ENCODE measurements at places on chromosomes 2 and 18.

GRCh38 chr18:9260388-9261380 is 73.9 kb upstream of the TWSG1 start:
- no peak for DNase-seq

GRCh38 chr2:3704692-3705091 is 1.3 kb downstream of the DCDC2C start:
- no peak for DNase-seq

GRCh38 chr2:42267530-42267929 is 93.5 kb downstream of the COX7A2L start:
- DNase-seq = no peak

- no peak for DNase-seq
Observed at GRCh38 chr2:114085992-114086391, 196.1 kb downstream of the ACTR3 start.

DNA sequence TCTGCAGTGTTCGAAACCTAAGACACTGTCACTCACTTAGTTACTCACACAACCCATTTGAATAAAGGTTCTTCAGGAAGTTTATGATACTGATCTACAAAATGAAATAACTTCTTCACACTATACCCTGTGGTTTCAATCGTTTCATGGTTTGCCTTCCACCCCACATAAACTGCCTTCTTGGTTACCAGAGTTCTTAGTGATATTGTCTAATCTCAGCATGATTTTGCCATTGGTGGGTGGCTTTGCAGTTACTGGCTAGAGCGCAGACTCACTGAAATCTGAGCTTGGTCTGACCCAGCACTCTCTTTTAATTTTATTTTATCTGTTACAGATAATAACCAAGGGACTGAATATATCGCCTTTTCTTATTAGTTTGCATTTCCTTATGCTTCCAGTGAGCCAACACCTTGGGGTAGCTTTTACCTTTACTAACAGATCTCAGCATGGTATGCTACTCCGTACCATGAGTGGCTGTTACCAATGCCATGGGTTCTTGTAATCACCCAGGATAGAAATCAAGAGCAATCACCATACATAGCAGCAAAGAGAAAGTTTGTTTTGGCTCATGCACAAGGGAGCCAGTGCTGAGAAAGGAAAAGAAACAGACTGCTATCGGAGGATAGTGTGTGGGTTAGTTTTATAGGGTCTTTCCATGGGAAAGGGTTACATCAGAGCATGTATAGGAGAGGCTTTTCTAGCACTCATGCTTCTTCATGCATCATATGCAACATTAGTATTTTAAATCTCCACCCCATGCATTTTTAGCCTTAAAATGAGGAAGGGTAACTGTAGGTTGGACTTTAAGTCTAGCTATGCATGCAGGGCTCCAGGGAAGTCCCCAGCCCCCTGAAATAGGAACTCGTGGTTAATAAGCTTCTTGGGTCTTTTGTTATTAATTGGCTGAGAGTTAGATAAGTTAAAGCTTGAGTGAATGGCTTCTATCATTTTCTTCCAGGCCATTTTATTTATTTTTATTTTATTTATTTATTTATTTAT is 33.3 kb downstream of the ANXA4 start:
- no peak for DNase-seq

DNA sequence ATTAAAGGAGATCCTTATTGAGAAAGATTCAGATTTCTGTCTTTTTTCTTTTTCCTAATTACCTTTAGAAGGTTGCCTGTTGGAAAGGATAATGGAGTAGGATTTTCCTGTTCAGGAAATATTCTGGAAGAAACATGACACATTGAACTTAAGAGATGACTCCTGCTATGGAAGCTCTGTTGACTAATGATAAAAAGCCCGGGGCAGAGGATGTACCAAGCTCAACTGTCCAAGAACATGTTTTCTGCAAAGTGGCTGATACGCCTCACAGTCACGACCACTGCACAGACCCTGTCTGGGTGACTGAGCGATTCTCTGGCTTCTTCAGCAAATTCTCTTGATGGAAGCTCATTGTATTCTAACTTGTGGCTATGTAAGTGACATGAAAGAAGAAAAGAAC is 86.2 kb upstream of the THOC1 start:
- no peak for DNase-seq

- DNase-seq = no peak
Observed at GRCh38 chr2:230600285-230600684, 112.4 kb upstream of the CAB39 start.

DNA sequence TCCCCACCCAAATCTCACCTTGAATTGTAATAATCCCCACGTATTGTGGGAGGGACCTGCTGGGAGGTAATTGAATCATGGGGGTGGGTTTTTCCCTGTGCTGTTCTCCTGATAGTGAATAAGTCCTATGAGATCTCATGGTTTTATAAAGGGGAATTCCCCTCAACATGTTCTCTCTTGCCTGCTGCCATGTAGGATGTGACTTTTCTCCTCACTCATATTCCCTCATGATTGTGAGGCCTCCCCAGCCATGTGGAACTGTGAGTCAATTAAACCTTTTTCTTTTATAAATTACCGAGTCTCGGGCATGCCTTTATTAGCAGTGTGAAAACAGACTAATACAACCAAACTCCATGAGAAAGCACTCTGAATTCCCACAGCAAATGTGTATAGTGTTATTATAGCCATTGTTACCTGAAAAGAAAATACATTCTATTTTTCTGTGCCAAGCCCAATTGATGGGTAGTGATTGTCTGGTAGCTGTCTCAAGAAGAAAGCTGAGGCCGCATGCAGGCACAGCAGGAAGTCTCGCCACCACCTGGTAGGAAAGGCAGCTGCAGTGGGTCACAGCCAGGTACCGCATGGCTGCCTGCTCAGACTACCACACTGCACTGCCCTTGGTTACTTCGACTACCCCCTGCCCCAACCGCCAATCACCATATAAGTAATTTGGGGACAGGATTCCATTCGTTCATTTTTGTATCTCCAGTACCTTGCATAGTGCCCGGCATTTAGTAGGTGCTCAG is 10.3 kb upstream of the ZBTB7C start:
- no peak for DNase-seq

GRCh38 chr2:227888289-227888688 is 16.9 kb downstream of the DAW1 start:
- DNase-seq = no peak

DNA sequence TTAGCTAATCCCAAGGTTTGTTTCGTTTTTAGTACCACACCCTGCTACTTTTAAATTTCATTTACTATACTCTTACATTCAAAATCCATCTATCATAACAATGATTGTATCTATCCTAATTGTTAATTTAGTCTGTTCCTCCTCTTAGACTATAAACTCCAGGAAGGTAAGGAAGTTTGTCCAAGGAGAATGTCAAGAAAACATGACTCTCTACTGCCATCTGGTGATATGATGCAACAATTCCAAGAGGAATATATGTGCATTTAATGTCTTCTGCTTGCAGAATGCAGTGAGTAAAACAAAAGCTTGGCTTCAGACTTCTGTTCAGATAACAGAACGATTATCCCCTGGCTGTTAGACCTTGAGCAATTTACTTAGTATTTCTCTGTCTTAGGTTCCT is 1267.1 kb downstream of the LRP1B start:
- no peak for DNase-seq

DNA sequence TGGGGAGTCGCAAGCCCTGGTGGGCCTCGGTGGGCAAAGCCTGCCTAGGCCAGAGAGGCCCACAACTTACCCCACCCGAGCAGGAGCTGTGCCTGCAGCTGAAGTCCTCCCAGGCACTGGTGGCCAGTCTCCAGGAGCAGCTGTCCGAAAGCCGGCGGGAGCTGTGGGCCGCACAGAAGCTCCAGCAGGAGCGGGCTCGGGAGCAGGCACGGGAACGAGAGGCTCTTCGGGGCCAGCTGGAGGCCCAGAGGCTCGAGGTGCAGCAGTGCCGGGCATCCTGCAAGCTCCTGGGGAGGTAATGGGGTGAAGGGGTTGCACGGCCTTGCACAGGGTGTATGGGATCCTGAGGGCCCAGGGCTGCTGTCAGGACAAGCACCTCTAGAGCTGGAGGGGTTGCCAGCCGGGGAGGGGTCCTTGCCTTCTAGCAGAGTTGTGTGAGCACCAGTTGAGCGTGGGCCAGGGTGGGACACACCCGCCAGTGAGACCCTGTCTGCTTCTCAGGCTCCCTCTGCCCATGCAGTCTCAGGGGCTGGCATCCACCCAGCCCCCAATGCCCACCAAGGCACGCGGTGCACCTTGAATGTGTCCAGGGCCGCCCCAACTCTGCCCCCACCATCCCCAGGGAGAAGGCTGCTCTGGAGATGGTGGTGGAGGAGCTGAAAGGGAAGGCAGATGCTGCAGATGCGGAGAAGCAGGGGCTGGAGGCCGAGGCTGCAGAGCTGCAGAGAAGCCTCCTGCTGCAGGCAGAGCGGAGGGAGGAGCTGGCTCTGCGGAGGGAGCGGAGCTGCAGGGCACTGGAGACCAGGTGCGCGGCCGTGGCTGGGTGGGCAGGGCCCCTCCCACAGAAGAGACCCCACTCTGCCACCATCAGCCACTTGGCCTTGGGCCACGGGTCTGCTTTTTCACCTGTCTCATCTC is 27.2 kb downstream of the CROCC2 start:
- no peak for DNase-seq

DNA sequence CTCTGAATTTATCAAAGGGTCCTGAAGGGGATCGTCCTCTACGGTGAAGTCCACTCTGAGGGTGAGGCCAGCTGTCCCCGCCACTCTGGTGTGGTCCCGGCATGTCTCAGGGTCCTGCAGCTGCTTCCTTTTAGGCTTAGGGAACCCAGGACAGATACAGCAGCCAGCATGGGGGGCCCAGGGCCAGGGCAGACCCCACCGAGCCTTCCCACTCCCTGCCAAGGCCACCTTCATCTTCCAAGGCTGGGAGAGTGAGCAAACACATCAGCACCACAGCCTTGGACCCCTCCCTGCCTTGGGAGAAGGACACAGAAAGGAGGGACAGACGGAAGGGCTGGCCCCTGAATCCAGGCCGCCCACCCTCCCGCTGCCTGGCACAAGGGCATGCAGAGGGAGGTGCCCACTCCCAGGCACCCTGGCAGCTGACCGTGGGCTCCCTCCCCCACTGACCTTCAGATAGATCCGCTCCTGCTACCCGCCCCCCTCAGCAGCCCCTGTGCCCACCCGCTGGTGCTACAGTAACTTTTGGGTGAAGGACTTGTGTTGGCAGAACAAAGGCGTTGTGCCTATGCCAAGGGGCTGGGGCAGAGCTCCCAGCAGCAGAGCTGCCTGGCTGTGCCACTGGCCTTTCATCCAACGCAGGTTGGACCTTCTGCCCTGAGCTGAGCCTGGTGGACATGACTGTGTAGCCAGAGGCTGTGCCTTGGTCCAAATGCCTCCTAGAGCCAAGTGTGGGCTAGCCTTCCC is 7.6 kb downstream of the CYP26B1 start:
- DNase-seq = no peak

- no peak for DNase-seq
Observed at GRCh38 chr2:241340631-241341163, 15.4 kb upstream of the FARP2 start.

DNA sequence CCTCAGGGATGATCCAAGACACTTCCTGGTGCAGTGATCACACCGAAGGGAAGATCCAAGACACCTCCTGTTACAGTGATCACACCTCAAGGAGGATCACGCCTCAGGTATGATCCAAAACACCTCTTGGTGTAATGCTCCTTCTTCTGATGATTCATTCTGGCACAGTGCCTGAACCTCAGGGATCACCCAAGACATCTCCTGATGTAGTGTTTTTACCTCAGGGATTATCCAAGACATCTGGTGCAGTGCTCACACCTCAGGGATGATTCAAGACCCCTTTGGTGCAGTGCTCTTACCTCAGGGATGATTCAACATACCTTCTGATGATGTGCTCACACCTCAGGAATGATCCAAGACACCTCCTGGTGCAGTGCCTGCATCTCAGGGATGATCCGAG is 124.4 kb downstream of the ASB1 start:
- no peak for DNase-seq

DNA sequence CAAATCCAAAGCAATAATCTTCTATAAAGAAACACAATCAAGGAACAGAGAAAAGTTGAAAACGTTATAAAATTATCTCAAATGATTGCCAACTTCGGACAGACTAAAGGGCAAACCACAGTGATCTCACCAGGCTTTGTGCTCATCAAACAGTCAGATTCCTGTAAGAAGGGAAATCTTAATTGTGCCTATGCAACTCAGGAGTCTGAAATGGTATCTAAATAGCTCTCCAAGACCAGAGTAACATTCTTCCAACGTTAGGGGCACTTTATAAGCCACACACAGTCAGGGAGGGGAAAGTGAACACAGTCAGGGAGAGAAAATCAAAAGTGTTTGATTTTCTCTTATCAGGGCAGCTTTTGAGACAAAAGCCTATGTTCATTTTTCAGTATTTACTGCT is 29.4 kb downstream of the PLEKHM3 start:
- DNase-seq = no peak

- no peak for DNase-seq
Observed at GRCh38 chr18:3710712-3711301, 260.8 kb downstream of the TGIF1 start.

DNA sequence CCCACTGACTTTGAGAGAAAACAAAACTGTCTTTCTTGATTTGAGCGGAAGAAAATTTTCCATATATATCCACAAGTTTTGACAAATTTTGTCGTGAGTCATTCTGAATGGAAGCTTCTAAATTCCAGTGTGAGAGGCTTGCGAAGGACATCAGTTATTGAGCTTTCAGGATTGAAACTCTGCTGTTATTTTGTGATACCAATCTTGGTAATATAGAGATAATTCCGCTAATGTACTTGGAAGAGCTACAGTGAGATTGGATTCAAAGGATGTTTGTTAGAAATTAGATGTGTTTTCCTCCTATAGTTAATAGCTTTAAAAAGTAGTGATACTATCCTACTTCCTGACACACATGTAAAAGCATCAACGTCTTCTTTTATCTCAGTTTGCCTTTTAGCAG is 61.4 kb downstream of the RBM43 start:
- no peak for DNase-seq

DNA sequence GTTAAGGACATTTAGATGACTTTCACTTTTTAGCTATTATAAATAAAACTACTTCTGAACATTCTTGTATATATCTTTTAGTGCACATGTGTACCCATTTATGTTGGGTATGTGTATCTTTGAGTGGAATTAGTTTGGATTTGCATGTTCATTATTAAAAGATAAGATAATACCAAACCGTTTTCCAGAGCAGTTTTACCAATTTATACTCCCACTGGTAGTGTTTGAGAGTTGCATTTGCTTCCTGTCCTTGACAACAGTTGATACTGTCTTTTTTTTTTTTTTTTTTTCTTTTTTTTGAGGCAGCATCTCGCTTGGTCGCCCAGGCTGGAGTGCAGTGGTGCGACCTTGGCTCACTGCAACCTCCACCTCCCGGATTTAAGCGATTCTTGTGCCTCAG is 23.3 kb downstream of the SLC30A6 start:
- no peak for DNase-seq
